Activated naive CD8-positive, alpha-beta T cell treated with anti-CD3 and anti-CD28 coated beads, Interleukin-2, amount 10 ng/mL, durations not matched to agents 7 days and 5 days (primary cell): ENCODE measurements at places on chromosomes 12 and 14.

GRCh38 chr14:69473946-69474345, 10.6 kb upstream of the PLEKHD1 start:
- no peak for DNase-seq

GRCh38 chr12:32240831-32241230, 134.2 kb downstream of the BICD1 start:
- no peak for DNase-seq

DNA sequence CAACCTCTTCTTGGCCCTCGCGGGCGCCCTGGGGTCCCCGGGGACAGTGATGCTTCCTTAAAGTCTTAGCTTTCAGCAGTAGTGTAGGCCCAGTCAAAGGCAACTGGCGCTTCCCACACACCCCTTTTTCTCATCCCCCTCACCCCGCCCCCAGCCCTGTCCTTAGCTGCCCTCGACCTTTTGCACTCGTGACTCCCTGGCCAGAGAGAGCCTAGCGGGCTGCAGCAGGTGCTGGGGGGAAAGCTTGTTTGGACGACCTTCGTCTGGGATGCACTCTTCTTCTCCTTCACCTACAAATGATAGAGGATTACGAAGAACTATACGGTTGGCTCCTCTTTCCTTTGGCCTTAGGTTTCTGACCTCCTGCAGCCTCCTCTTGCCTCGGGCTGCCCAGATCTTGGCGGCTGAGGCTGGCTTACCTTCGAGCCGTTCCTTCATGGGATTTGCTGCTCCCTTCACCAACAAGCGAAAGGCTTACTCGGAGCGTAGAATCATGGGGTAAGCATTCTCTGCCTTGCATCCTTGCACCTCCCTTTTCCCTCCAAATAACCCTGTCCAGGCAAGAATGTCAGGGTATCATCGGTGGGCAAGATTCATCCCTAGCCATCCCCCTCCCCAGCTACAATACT, 815 bp downstream of the COQ10A start:
- no peak for DNase-seq

DNA sequence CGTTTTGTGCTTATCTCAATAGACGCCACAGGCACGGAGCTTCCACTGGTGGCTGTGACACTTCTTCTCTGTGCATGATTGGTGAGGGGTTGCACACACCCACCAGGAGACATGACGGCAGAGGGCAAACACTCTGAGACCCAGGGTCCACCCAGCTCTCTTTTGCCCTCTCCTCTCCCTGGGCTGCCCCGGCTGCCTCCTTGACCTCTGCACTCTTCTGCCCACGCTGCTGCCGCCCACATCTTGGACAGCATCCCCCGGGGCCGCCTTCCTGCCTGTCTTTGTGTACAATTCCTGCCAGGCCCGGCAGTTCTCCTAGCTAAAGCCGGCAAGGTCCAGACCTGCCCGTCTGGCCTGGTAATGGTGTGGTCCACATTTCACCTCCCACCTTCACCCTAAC, 44.7 kb downstream of the DPF3 start:
- DNase-seq = no peak

DNA sequence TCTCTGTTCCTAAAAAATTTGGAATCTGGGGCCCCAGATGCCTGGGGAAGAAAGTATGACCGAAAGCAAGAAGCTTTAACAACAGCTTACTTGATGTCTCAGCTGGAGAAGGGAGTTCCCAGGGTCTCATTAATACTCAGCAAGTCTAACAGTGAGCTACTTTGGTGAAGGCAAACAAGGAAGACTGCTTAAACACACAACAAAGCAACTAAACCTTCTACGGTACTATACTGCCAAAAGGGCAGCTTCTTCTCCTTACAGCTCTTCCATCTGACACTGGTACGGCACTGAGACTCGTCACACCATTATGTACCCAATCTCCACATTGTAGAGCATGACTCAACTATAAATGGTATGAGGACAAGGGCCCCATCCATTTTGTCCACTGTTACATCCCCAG, 213.0 kb downstream of the MED13L start:
- DNase-seq = no peak

DNA sequence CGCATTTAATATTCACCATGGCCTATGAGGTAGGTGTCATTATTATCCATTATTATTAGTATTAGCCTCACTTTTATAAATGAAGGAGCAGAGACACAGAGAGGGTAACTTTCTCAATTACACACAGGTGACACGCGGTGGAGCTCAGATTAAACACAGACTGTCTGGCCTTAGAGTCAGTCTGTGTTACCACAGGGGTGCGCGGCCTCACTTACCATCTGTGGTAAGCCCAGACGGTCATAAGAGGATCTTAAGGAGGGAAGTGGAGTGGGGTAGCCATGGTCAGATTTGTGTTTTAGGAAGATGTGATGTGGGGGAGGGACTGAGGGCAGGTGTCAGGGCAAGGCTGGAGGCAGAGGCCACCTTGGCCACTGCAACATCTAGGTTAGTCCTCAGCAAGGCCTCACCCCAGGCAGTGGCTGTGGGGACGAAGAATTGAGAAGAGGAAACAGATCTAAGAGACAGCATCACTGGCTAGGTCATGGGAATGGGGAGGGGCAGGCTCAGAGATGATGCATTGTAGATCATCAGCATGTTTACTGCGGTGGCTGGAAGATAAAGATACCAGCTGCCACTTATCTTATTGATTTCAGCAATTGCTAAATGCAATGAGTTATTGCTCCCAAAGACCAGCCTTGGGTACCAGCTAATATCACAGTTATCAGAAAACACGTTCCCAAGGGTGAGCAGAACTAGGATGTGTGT, 67.1 kb downstream of the SERPINA3 start:
- no peak for DNase-seq

- no peak for DNase-seq
These were observed 120.0 kb downstream of the PPFIA2 start for GRCh38 chr12:81639196-81639595.

DNA sequence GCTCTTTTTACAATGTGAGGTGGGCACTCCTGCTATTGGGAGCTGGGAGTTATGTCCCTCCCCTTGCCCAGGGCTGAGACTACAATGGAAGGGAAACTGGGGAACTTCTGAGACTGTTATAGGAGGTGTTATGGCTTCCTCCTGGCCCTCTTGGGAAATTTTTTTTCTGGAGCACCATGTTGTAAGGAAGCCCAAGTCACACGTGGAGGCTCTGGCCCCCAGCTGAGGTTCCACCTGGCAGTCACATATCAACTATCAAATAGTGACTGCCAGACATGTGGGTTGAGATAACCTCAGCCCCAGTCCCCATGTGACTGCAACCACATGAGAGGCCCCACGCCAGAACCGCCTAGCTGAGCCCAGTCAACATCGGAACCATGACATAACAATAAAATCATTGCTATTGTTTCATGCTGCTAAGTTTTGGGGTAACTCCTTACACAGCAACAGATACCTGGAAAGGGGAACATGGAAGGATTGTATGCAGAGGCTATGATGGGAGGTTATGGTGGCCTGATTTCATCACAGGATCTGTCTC, 99.4 kb upstream of the NCOR2 start:
- DNase-seq = no peak

GRCh38 chr12:1797011-1797901, 23.1 kb upstream of the LRTM2 start:
- peak; percentile 70 for DNase-seq

DNA sequence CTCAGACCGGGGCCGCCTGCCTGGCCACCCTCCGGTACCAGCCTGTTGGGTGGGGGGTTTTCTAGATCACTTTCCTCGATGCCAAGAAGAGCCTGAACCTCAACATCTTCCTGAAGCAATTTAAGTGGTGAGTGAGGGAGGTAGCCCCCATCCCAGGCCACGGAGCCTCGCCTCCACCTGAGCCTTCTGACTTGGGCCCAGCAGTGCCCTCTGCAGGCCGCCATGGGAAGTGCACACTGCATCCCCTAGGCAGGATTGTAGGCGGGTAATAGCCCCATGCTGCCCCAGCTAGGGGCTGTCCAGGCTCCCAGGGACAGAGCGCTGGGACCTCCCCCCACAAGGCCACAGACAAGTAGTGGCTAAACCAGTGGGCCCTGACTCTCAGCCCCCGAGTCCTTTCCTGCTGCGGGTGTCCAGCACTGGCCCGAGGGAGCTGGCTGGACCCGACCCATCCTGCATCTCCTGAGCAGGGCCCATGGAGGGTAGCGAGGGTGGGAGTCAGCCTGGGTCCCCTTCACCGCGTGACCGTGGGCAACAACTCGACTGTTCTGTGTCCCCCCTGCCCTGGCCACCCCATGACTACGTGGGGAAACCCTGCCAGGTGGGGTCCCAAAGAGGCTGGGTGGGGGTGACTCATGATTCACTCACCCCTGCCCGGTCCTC, 15.3 kb upstream of the ADSS1 start:
- peak; percentile 85 for DNase-seq

DNA sequence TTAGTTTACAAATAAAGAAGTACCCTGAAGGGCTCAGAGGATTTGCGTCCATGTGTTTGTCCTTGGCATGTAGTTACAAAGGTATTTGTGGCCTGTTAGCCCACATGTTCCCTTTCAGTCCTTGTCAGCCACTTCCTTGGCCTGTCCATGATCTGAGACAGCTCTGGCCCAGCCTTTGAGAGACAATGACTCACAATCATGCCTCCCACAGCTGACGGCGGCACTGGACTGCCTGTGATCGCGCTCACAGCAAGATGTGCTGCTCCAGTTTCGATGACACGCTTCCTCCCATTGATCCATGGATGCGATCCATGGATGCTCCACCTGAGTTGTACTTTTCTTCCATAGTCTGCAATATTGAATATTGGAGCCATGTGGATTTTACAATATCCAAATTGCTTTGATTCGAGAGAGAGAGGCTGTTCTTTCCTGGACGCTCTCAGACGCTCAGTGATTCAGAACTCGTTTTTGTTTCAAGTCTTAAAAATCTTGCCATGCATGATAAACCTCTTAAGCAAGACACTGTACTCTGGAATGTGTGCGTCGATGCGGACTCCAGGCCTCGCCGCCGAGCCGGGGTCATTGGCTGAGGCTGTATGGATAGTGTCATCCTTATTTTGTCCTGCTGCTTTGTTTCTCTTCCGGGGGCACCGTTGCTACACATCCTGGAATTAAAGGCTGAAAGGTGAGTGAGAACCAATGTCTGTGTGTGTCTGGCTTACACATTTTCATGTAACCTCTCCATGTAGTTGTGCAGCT, 220.1 kb downstream of the GLT1D1 start:
- DNase-seq = no peak

DNA sequence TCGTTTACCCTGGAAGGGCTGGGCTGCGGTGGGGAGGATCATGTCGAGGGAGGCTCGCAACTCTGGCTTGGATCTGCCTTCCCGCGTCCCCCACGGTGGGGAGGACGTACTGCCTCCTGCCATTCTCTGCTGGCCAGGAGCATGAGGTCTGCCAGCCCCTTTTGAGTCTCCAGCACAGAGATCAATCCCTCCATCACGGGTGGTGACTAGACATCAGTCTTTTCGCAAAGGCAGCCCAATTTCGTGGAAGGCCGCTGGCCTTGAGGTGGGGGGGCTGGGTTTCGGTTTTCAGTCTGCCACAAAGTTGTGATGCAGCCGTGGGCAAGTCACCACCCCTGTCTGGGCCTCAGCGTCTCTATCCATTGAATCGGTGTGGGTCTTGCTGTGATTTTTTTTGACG, 62.2 kb downstream of the PRMT8 start:
- DNase-seq = no peak
